NCI-H345 (cell line): ENCODE measurements at places on chromosomes 2 and 18.

DNA sequence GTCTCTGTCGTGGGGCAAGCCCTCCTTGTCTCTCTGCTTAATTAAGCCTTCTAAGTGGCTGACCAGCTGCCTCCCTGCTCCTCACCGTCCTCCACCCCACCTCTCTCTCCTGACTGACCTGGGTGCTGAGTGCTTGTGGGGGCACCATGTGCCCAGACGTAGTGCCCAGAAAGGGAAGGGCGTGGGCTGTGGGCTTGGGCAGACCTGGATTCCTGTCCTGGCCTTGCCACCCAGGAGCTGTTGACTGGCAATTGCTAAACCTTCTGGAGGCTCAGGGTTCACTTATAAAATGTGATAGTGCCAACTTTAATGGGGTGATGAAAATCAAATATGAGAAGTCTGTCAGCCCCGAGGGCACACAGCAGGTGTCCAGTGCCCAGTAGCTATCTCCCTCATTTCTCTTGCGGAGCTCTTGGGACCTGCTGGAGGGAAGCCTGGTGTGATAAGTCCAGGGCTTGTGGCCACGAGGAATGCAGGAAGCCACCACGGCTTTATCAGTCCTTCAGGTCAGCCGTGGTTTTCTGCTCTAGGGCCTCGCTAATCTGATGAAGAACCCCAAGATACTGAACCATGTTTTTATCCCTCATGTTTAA lies 22.0 kb upstream of the INHBB start:
- DNase-seq = no peak

DNA sequence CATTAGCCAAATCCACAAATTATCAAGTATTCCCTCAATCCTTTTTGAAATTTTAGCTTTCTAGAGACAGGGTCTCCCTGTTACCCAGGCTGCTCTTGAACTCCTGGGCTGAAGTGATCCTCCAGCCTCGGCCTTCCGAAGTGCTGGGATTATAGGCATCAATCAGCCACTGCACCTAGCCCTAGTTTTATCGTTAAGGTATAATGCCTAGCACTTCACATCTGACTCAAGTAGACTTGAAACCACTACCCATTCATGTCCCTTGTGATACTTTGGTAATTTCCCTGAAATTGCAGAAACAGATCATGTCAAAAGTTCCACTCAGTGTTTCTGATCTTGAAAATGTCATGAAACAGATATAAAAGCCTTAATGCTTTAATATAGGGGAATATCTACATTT lies 26.3 kb downstream of the MEX3C start:
- DNase-seq = no peak

DNA sequence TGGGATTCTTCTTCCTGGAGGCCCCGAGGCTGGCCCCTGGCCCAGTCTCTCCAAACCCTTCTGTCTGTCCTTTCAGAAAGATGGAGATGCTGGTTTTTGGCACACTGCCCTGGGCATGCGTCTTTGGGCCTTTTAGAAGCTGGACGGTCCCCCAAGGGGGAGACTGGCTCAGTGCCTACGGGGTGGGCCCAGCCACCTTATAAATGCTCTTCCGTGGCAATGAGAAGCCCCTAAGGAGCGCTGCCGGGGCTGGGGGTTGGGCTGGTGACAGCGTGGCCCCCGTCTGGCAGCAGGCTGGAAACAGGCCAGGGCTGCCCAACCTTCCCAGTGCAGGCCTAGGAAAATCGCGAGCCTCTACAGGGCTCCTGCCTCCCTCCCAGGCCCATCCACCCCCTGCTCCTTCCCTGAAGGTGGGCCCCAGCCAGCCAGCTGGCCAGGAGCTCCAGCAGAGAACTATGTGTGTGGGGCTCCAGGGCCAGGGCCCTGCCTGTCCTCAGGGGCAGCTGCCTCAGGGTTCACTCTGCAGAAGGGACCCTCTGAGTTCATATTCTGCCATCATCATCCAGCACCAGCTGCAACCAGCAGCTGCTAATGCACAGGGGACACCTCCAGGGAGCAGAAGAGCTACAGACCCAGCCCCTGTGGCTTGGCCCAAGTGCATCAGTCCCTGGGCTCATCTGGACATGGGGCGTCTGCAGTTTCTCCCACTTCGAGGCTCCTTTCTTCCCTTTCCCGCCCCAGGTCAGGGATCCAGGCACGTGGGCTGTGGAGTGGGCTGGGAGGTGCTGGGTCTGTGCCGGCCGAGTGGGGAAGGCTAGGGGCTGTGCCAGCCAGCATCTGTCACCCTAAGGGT lies 107.6 kb upstream of the OTOS start:
- no peak for DNase-seq

DNA sequence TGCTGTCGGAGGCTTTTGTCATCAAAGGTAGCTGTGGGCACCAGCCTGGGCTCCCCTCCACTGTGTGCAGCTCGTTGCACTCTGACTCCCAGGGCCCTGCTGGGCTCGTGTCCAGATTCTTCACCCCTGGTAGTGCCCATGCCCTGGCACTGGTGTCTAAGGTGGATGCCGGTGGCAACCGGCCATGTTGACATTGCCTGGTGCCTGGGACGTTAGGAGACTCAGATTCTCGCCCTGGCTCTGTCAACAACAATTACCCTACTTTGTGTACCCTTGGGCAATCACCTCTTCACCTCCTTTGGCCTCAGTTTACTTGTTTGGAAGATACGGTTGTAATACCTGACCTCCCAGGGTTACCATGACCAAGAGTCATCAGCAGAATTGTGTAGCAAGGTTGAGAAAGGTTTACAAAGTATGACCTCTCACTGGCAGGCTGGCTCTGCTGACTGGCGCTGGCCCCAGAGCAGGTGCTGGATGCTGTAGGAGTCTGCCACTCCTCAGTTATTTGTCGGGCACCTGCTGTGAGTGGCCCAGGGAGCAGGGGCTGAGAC lies 41.5 kb upstream of the MCFD2 start:
- DNase-seq = no peak

- DNase-seq = no peak
Observed at GRCh38 chr2:20590704-20591515, 60.0 kb downstream of the HS1BP3 start.

- DNase-seq = no peak
Observed at GRCh38 chr2:240460253-240460711, 24.8 kb downstream of the GPC1 start.

DNA sequence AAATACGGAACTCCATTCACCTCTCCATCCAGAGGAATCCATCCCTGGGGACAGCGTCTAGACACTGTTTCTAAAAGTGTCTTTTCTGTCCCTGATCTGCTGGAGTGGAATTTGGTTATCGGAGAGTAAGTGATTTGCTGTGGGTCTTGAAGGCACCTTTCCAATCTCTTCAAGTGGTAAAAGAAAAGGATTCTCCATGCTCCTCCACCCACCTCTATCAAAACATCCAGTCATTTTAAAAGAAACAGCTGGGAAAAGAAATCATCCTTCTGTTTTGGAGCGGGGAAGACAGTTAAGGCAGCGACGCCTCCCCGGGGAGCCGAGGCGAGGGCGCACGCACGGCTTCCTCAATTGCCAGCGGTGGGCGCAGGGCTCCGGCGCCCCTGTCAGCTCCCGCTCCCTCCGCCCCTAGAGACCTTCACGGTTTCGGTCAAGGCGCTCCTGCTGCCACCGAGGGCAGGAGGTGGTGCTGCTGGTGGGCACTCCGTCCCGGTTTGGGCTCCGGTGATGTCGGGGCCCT lies 547 bp downstream of the SLC35F5 start:
- DNase-seq = peak; percentile 52

DNA sequence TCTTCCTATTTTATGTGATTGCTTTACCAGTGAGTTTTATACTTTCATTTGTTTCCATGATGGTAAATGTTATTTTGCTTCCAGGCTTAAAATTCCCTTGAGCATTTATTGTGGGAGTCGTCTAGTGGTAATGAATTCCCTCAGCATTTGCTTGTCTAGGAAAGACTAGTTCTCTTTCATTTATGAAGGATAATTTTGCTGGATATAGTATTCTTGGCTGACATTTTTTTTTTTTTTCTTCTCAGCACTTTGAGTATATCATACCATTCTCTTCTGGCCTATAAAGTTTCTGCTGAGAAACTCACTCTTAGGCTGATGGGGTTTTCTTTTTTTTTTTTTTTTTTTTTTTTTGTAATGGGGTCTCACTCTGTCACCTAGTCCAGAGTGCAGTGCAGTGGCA lies 99.1 kb downstream of the EDAR start:
- DNase-seq = no peak

GRCh38 chr2:200863782-200864175 lies 679 bp downstream of the CLK1 start:
- DNase-seq = peak; percentile 36

DNA sequence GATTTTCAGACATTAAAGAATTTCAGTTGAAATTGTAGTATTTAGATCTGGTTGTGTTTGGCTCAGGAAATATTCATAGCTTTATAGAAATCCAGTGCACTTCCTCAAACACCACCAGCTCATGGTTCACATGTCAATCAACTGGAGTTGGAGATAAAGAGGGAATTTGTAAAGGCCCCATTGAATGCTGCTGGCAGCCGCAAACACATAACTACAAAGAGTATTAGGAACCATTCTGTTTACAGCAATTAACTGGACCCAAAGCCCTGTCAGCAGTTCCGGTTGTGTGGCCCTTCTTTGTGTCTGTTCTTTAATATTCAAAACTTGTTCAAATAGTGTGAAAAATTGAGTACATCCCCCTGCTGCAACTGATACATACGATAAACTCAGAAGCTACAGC lies 107.4 kb upstream of the LRRTM4 start:
- no peak for DNase-seq

DNA sequence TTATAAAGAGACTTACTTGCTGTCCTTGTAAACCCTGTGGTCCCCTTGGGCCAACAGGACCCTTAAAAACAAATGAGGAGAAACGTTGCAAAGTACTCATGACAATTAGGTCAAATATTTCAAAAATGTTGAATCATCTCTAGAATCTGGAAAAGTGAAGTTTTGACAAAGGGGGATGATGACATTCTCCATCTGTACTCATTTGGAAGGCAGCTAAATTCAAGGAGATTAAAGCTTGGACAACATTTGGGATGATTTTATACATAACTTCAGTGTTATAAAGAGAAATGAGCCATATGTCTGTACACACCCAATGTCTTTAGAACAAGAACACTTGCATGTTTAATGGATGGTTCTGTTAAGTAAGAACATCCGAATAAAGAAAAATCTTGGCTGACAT lies 92.9 kb downstream of the COL5A2 start:
- DNase-seq = no peak

DNA sequence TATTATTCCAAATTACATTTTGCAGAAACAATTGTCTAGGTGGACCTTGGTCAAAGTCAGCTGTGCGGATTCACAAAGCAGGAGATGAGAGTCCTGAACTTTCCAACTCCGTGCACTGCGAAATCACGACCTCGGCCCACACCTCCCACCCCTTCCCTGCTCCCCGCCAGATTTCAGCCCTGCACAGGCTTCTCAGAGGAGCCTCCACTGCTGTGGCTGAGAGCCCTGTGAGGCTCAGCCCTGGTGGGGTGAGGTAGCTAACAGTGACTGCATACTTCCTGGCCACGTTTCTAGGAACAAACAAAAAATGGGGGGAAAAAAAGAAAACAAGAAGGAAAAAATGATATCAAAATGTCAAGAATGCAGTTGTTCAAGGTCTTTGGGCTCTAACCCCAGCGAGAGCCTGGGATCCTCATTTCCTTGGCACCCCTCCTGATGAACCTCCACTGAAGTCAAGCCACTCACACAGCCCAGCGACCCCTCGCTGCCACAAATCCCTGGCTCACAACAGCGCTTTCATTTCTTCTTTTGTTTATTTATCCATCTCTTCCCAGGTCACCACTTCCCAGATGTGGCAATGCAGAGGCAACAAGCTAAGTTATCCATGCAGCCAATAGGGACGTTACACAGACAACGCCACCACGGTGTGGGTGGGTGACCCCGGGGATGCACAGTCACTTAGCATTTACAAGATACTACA lies 729.7 kb upstream of the ID2 start:
- no peak for DNase-seq

- no peak for DNase-seq
Observed at GRCh38 chr2:215355801-215356200, 43.9 kb downstream of the ATIC start.

- DNase-seq = no peak
Observed at GRCh38 chr18:10437837-10438236, 16.6 kb upstream of the APCDD1 start.

- DNase-seq = no peak
Observed at GRCh38 chr2:12270876-12271588, 445.7 kb upstream of the TRIB2 start.

DNA sequence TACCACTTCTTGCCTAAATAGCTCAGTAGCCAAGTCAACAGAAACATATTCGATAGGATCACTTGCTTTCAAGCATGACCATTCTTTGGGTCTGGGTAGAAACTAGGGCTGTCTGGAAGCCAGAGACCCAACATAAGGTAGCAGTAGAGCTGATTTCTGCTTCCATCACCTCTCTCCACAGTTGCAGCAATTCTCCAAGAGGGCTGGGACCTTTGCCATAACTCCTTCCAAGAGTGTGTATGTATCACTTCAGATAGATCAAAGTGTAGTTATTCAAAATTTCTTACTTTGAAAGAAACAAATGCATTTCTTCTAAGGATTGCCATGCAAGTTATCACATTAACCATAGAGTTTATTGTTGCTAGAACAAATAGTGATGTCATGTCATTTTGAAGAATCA lies 172.0 kb upstream of the GALNT5 start:
- DNase-seq = no peak

GRCh38 chr2:226690461-226691024 lies 109.1 kb downstream of the IRS1 start:
- DNase-seq = no peak

- DNase-seq = no peak
Observed at GRCh38 chr2:27932396-27932795, 41.9 kb downstream of the BABAM2 start.

DNA sequence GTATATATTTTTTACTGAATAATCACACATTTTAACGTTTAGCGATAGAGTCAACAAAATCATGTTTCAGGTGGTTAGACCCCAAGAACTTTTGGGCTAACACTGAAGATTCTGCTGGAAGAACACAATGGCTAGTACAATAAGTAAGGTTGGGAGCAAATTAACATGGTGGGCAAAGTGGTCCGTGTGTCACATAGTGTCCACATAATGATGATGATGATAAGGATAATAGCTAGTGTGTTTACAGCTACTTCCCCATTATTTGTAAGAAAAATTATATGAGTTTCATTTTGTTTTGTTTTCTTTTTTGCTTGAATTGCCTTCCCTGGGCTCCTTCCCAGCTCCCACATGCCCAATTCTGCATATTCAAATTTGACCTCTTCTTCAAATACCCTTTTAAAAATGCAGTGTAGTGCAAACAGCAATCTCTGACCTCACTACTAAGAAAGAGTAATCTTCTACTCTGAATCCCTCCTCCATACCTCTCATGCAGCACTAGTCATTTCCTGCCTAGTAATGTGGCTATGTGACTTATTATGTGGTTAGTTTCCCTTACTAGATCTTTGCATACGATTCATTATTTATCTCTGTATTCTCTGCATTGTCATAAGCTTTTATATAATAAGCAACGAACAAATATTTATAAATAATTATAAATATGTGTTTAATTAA lies 16.9 kb upstream of the VPS54 start:
- no peak for DNase-seq

DNA sequence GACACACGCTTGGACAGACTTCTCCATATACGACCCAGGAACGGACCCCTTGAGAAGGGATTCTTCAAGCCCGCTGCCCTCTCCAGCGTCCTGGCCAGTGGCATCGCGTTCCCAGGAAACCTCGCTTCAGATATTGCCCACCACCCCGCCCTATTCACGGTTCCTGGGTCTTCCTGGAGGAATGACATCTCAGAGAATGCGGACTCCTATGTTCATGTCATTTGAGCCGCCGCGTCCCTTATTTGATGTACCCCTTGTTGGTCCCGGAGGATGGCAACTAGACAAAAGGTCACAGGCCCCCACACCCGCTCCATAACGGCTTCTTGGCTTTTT lies 588 bp upstream of the CCDC93 start:
- peak; percentile 32 for DNase-seq

- DNase-seq = no peak
Observed at GRCh38 chr2:169143998-169144397, 74.6 kb downstream of the DHRS9 start.
